Activated T-cell treated with anti-CD3 and anti-CD28 coated beads, Interleukin-2, amount 50 U/mL, for 72 hours (primary cell): ENCODE measurements at places on chromosomes 12 and 14. TPM values are rescaled to one million over a fixed set of nuclear protein-coding genes. Genes with fewer than 3 reads are reported as not detected.

- DNase-seq = no peak
- no peaks in the 10 kb centered on the region for H3K27me3 ChIP-seq
- H3K4me3 ChIP-seq = no peak overlapping the region
- no peaks in the 10 kb centered on the region for H3K36me3 ChIP-seq
- no peak overlapping the region for H3K27ac ChIP-seq
Measured at GRCh38 chr12:78009031-78009430, 178.3 kb downstream of the NAV3 start.

GRCh38 chr12:25421651-25422167 lies 131.4 kb downstream of the LMNTD1 start:
- no peaks in the 10 kb centered on the region for H3K36me3 ChIP-seq
- no peaks in the 10 kb centered on the region for H3K4me1 ChIP-seq
- H3K27me3 ChIP-seq = no peaks in the 10 kb centered on the region
- H3K27ac ChIP-seq = no peak overlapping the region

DNA sequence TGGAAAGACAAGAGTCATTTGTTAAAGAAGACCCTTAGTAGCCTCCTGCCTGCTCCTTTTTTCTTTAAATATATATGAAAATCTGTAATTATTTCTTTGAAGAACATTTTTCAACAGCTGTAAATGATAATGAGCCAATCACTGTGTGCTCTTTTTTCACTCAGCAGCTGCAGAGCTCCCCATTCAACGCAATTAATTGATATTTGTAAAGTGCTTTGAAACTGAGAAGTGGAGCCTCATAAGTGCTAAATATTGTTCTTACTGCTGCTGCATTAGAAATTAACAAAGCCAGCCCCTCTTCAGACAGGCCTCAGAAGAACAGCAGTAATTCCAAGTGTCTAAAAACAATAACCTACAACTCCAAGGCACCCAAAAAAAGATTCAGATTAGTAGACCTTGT lies 224.3 kb downstream of the GXYLT1 start:
- H3K4me3 ChIP-seq = no peak overlapping the region
- no peak overlapping the region for H3K27ac ChIP-seq
- H3K27me3 ChIP-seq = peaks cover 18% of the 10 kb centered on the region
- H3K36me3 ChIP-seq = no peaks in the 10 kb centered on the region
- peaks cover 6% of the 10 kb centered on the region for H3K4me1 ChIP-seq

DNA sequence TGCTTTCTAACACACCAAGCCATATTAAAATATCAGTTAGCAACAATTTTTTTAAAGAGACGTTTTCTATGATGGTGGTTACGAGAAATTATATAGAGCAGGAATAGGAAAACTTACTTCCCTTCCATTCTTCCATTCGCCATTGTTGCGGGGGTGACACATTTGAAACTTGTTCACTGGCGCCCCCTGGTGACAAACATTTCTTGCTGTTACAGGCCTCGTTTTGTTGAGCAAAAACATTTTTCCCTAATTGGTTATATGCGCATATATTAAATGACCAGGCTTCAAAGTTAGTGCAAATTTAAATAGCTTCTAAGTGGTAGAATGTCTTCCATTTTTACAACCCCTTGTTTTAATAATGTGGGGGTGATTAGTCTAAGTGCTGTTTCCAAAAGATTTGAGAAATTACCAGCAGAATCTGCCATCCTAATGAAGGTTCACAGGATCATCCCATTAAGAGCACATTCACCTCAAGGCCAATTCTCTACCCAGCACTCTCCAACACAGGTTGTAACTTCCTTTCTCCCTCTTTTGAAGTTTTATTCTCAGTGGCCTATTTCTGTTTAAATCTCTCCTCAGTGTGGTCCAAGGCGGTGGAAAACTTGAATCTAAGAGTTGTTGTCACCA lies 1124.7 kb downstream of the FLRT2 start:
- H3K27ac ChIP-seq = no peak overlapping the region
- H3K4me1 ChIP-seq = no peaks in the 10 kb centered on the region
- H3K4me3 ChIP-seq = no peak overlapping the region
- H3K36me3 ChIP-seq = no peaks in the 10 kb centered on the region
- DNase-seq = peak; percentile 35

GRCh38 chr12:56800221-56800620 lies 37.1 kb downstream of the HSD17B6 start:
- no peaks in the 10 kb centered on the region for H3K4me1 ChIP-seq
- no peak overlapping the region for H3K4me3 ChIP-seq
- no peaks in the 10 kb centered on the region for H3K36me3 ChIP-seq
- no peak overlapping the region for H3K27ac ChIP-seq
- no peak for DNase-seq

- no peak for DNase-seq
- H3K36me3 ChIP-seq = peaks cover 9% of the 10 kb centered on the region
- H3K4me1 ChIP-seq = no peaks in the 10 kb centered on the region
- H3K27me3 ChIP-seq = no peaks in the 10 kb centered on the region
- H3K27ac ChIP-seq = no peak overlapping the region
Measured at GRCh38 chr12:89421092-89421835, 69.0 kb upstream of the DUSP6 start.

- peaks cover 6% of the 10 kb centered on the region for H3K36me3 ChIP-seq
- peak overlapping the region; percentile 71 for H3K27ac ChIP-seq
- no peak for DNase-seq
- H3K27me3 ChIP-seq = peaks cover 16% of the 10 kb centered on the region
- H3K4me1 ChIP-seq = peaks cover 26% of the 10 kb centered on the region
Measured at GRCh38 chr14:88045705-88046104, 40.8 kb downstream of the GPR65 start.

GRCh38 chr12:113912760-113913329 lies 53.3 kb downstream of the RBM19 start:
- peaks cover 6% of the 10 kb centered on the region for H3K36me3 ChIP-seq
- DNase-seq = peak; percentile 50
- H3K4me3 ChIP-seq = no peak overlapping the region
- no peaks in the 10 kb centered on the region for H3K4me1 ChIP-seq
- no peaks in the 10 kb centered on the region for H3K27me3 ChIP-seq

GRCh38 chr14:50001151-50001998 lies 108.5 kb downstream of the ARF6 start:
- peak overlapping the region; percentile 90 for H3K4me3 ChIP-seq
- H3K27ac ChIP-seq = peak overlapping the region; percentile 98
- H3K4me1 ChIP-seq = peaks cover 70% of the 10 kb centered on the region
- peaks cover 4% of the 10 kb centered on the region for H3K36me3 ChIP-seq

- DNase-seq = peak; percentile 44
- no peaks in the 10 kb centered on the region for H3K36me3 ChIP-seq
- H3K27ac ChIP-seq = no peak overlapping the region
- H3K27me3 ChIP-seq = peaks cover 12% of the 10 kb centered on the region
Measured at GRCh38 chr12:48296586-48297282, 54.0 kb downstream of the ZNF641 start.

- peaks cover 28% of the 10 kb centered on the region for H3K36me3 ChIP-seq
- DNase-seq = no peak
- peak overlapping the region; percentile 99 for H3K27ac ChIP-seq
- H3K4me1 ChIP-seq = peaks cover 57% of the 10 kb centered on the region
- no peaks in the 10 kb centered on the region for H3K27me3 ChIP-seq
Measured at GRCh38 chr12:74537126-74537706, 419 bp upstream of the ATXN7L3B start.

DNA sequence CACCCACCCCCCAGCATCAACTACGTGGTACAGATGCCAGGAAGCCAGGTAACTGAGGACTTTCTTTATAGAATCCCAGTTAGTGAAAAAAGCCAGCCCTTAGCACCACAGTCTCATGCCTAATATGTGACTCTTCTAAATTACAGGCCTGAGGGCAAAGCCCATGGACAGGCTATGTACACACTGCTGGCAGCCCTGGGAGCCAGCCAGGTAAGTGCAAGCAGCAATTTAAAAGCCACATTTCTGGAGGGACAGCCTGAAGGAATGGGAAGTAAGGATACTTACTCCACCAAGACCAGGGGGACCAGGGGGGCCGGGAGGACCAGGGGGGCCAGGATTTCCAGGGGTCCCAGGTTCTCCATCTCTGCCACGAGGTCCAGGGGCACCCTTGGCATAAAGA lies 7.0 kb downstream of the COL2A1 start:
- no peak overlapping the region for H3K4me3 ChIP-seq
- DNase-seq = no peak
- H3K36me3 ChIP-seq = no peaks in the 10 kb centered on the region
- H3K27ac ChIP-seq = no peak overlapping the region

DNA sequence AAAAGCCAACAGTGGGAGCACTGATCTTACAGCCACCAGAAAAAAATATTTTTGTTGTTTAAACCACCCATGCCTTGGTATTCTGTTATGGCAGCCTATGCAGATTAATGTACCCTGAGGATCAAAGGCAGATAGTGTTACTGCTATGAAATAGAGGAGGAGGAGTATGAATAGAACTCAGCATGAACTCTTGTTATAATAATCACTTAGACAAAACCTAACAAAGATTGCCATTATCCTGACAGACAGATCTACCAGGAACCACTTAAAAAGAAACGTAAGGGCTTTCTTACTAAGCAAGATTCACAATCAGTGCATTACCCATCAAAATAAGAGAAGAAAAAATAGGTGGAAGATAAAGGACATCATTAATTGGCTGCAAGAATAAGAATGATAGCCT lies 558.3 kb downstream of the GALC start:
- H3K4me3 ChIP-seq = no peak overlapping the region
- H3K36me3 ChIP-seq = no peaks in the 10 kb centered on the region
- H3K4me1 ChIP-seq = no peaks in the 10 kb centered on the region
- DNase-seq = no peak

- no peaks in the 10 kb centered on the region for H3K4me1 ChIP-seq
- no peak for DNase-seq
- no peak overlapping the region for H3K4me3 ChIP-seq
- no peaks in the 10 kb centered on the region for H3K36me3 ChIP-seq
- no peaks in the 10 kb centered on the region for H3K27me3 ChIP-seq
- H3K27ac ChIP-seq = no peak overlapping the region
Measured at GRCh38 chr12:124125203-124125871, 152.3 kb downstream of the ZNF664 start.

DNA sequence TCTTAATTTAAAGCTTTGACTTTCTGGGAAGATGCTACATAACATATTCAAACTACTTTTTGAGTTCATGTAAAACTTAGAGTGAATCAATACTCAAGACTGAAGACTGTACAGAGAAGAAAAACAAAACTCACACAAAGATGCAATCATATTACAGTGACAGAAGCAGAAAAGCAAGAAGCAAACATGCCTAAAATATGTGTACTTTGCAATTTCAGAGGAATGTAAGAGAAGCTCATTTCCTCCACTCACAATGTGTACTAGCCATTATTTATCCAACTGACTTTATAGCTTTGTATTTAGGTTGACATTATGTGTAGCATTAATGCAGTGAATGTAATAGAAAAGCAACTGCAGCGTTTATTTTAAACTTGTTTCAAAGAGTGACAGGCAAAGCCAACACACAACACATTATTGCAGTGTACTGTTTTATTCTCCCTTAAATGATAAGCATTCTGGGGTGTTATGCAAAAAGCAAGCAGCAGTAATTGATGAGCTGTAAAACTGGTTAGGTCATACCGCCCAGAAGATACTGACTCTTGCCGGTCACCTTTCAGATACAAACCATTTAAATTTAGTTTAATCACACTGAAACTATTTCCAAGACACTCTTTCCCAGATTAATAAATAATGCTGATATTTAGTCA lies 88.2 kb upstream of the PAWR start:
- no peak overlapping the region for H3K27ac ChIP-seq
- H3K36me3 ChIP-seq = peaks cover 3% of the 10 kb centered on the region
- no peak for DNase-seq

- peaks cover 2% of the 10 kb centered on the region for H3K36me3 ChIP-seq
- H3K4me1 ChIP-seq = peaks cover 35% of the 10 kb centered on the region
- peak overlapping the region; percentile 99 for H3K4me3 ChIP-seq
- H3K27me3 ChIP-seq = no peaks in the 10 kb centered on the region
- DNase-seq = peak; percentile 71
Measured at GRCh38 chr12:121579981-121580868, 598 bp downstream of the KDM2B start.

GRCh38 chr12:88122666-88123065 lies 19.2 kb downstream of the CEP290 start:
- H3K4me3 ChIP-seq = no peak overlapping the region
- peaks cover 3% of the 10 kb centered on the region for H3K36me3 ChIP-seq
- H3K27ac ChIP-seq = no peak overlapping the region
- H3K4me1 ChIP-seq = no peaks in the 10 kb centered on the region
- no peaks in the 10 kb centered on the region for H3K27me3 ChIP-seq

GRCh38 chr12:126191031-126191891 lies 1126.0 kb downstream of the AACS start:
- H3K27ac ChIP-seq = no peak overlapping the region
- H3K4me3 ChIP-seq = no peak overlapping the region
- H3K36me3 ChIP-seq = no peaks in the 10 kb centered on the region

GRCh38 chr14:55881577-55882241 lies 236.5 kb upstream of the PELI2 start:
- no peaks in the 10 kb centered on the region for H3K36me3 ChIP-seq
- no peak overlapping the region for H3K4me3 ChIP-seq
- peaks cover 7% of the 10 kb centered on the region for H3K27me3 ChIP-seq

GRCh38 chr14:102775855-102776760 lies 1.1 kb upstream of the TRAF3 start:
- H3K27me3 ChIP-seq = no peaks in the 10 kb centered on the region
- peaks cover 63% of the 10 kb centered on the region for H3K4me1 ChIP-seq
- DNase-seq = peak; percentile 16
- peak overlapping the region; percentile 89 for H3K4me3 ChIP-seq

DNA sequence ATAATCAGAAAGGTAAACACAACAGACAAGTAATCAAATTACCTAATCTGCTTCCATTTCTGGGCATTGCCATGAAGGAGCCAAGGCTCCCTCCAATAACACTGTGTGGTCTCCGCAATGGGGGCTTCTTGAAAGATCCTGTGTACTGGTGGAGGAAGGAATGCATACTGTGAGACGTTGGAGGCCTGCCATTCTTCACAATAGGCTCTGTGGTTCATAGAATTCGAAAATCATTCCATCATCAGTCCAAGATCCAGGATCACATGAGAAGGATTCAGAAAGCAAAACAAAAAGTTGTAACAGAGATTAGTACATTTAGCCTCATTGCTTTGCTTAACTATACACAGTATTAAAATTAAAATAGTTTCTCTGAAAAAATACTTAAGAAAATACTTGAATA lies 76.3 kb downstream of the CDK17 start:
- no peaks in the 10 kb centered on the region for H3K27me3 ChIP-seq
- H3K4me1 ChIP-seq = peaks cover 48% of the 10 kb centered on the region
- H3K36me3 ChIP-seq = peaks cover 28% of the 10 kb centered on the region

GRCh38 chr12:127494961-127495915 lies 771.7 kb upstream of the TMEM132C start:
- H3K4me3 ChIP-seq = no peak overlapping the region
- DNase-seq = no peak
- H3K27ac ChIP-seq = no peak overlapping the region
- H3K36me3 ChIP-seq = no peaks in the 10 kb centered on the region
- H3K27me3 ChIP-seq = no peaks in the 10 kb centered on the region

GRCh38 chr12:113334786-113335539 lies at the start of gene SLC8B1:
Gene SLC8B1 (minus strand): TSS chr12:113335109. CDS start chr12:113332878, 2,231 bp downstream.
- DNase-seq = peak; percentile 86
- peak within 1 kb of the TSS; percentile 99 for H3K4me3 ChIP-seq
- peaks cover 3% of the 10 kb centered on the region for H3K36me3 ChIP-seq
- H3K4me1 ChIP-seq = peaks cover 22% of the 10 kb centered on the region

Gene CLEC7A
- not detected for total RNA-seq

Gene PTPRR
- not detected for total RNA-seq

Gene MEG3
- not detected for total RNA-seq

Gene TGM1
- total RNA-seq = 9.3 TPM

Gene SPIC
- not detected for total RNA-seq

Gene G2E3
- 31.6 TPM for total RNA-seq

Gene CTSG
- not detected for total RNA-seq

Gene TMEM260
- 15.0 TPM for total RNA-seq

Gene FSCB
- not detected for total RNA-seq

Gene PYGL
- total RNA-seq = 0.50 TPM

Gene NUP37
- 95.2 TPM for total RNA-seq
